ELR (cell line): ENCODE measurements at places on chromosomes 2 and 18.

GRCh38 chr2:24930768-24931167, 10.7 kb upstream of the ADCY3 start:
- peak; percentile 43 for DNase-seq

GRCh38 chr2:18474700-18475099, 85.8 kb downstream of the RDH14 start:
- DNase-seq, result no peak

GRCh38 chr18:78875016-78875777, 104.4 kb upstream of the SALL3 start:
- no peak for DNase-seq

GRCh38 chr2:201907563-201907881, 101.2 kb downstream of the CDK15 start:
- DNase-seq, result no peak

GRCh38 chr2:43218702-43219382, 7.6 kb downstream of the ZFP36L2 start:
- DNase-seq, result peak; percentile 49

- peak; percentile 6 for DNase-seq
These were observed 47.9 kb downstream of the MEMO1 start for GRCh38 chr2:31962757-31963361.

GRCh38 chr2:196356332-196356731, 185.0 kb upstream of the STK17B start:
- DNase-seq, result no peak

GRCh38 chr2:10279946-10280463, 22.7 kb upstream of the HPCAL1 start:
- DNase-seq, result no peak

- DNase-seq, result no peak
These were observed 16.0 kb upstream of the SKA1 start for GRCh38 chr18:50358844-50359243.

DNA sequence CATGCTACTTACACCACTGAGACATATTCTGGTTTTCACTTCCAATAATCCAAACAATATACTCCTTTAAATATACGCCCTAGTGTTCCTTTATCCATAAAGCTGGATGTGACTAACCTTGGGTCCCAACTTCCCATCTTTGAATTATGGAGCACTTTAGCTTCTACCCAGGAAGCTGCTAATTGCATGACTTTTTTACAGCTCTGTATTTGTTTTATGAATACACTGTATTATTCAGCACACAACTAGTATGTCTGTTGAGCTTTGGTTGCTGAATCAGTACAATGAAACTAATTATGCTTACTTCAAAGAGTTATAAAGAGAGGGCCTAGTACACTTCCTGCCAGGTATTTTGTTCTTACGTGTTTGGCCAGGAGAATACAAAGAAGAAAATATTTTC, 118.5 kb downstream of the BAZ2B start:
- DNase-seq, result peak; percentile 2

DNA sequence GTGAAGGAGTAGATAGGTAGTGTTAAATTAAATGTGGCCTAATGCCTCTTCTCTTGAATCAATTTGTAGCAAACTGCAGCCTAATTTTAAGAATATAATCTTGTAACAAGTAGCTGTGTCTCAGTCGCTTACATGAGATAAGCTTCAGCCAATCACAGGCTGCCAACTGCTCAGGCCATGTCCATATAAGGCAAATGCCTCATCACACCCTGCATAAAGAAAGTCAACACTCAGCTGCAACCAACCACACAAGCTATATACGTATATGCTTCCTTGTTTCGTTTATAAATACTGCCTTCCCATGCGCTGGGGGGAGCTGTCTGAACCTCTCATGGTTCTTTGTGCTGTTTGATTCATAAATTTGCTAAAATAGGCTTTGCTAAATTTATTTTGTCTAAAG, 476.3 kb downstream of the TRIB2 start:
- DNase-seq, result peak; percentile 27

- no peak for DNase-seq
These were observed 25.8 kb downstream of the TCF23 start for GRCh38 chr2:27174638-27175037.

DNA sequence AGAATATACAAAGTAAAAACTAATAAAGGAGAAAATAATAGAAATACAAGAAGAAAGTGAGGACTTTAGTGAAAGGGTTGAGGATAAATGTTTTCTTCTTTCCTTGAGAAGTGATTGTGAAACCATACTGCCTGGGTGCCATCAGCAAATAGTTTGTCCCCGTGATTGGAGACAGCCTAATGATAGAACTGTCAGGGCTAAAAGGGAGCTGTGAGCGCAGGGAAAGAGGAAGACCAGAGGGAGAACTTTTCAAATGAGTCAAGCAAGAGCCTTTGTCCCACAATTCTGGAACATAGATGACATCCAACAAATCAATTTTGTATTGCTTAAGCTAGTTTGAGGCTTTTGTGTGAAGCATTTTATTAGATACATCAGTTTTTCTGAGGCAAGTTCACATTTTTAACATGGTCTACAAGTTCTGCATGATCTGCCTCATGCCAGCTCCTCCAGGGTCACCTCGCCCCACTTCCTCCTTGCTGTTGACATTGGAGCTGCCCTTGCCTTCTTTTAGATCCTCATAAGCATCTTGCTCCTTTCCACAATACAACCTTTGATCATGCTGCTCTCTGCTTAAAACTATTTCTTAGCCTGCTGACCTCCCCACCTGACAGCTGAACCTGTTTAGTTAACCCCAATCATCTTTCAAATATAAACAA, 213.4 kb upstream of the REG3G start:
- no peak for DNase-seq

DNA sequence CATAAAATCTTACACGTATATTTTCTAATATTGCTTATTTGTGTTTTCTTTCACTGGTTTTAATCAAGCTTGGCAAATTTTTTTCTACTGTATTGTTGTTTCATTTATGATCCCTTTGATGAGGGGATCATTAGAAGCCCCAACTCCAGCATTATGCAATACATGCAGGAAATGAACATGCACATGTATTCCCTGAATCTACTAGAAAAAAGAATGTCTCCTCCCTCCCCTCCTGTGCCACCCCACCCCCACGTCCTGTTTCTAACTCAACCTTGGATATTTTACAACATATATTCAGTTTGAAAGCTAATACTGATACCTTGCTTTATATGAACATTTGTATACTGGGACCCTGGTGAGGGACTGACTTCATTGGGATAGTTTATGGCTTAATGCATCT, 53.0 kb downstream of the EML6 start:
- DNase-seq, result no peak

DNA sequence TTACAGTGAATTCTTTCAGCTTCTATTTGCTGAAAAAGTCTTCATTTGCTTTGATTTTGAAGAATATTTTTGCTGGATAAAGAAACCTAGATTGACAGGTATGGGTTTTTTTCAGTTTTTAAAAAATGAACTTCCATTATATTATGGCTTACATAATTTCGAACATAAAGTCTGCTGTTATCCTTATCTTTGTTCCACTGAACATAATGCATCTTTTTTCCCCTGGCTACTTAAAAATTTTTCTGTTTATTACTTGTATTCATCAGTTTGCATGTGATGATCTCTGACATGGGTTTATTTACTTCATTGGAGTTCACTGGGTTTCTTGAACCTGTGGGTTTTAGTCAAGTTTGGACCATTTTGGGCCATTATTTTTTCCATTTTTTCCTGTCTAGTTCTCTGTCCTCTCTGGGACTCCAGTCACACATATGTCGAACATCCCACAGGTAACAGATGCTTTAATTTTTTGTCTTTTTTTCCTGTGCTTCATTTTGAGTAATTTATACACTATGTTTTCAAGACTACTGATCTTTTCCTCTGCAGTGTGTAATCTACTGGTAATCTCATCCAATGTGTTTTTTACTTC, 33.1 kb downstream of the SEC11C start:
- peak; percentile 10 for DNase-seq

GRCh38 chr2:190718652-190719526, 70.0 kb downstream of the NAB1 start:
- peak; percentile 96 for DNase-seq

GRCh38 chr2:172228177-172228808, 125.6 kb upstream of the DLX2 start:
- no peak for DNase-seq

- DNase-seq, result no peak
These were observed 458.8 kb upstream of the NRXN1 start for GRCh38 chr2:51490576-51491234.

DNA sequence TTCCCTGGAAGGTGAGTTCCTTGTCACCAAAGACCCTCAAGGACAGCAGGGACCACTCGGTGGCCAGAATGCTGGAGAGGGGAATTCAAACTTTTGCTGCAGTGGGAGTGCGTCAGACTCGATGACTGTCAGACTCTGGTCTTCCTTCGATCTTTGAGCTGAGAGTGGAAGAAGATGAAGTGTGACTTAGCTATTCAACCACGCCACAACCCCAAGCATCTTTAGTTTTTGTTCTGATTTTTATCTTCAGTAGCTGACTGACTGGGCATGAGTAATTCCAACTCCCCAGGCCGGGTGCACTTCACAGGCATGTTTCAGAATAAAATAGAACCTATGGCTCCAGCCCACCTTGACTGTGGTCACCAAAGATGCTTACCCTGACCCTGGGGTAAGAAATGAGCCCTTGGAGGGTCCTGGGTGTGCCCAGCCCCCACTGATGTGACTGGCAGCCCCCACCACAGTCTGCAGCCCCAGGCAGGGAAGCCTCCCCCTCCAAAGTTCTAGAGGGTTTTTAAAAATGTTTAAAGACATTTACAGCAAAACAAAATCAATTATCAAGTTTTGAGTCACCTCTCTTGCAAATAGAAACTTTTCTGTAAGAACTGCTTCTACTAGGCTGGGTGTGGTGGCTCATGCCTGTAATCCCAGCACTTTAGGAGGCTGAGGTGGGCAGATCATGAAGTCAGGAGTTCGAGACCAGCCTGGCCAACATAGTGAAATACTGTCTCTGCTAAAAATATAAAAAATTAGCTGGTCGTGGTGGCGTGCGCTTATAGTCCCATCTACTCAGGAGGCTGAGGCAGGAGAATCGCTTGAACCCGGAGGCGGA, 24.9 kb upstream of the YWHAQ start:
- DNase-seq, result peak; percentile 96

DNA sequence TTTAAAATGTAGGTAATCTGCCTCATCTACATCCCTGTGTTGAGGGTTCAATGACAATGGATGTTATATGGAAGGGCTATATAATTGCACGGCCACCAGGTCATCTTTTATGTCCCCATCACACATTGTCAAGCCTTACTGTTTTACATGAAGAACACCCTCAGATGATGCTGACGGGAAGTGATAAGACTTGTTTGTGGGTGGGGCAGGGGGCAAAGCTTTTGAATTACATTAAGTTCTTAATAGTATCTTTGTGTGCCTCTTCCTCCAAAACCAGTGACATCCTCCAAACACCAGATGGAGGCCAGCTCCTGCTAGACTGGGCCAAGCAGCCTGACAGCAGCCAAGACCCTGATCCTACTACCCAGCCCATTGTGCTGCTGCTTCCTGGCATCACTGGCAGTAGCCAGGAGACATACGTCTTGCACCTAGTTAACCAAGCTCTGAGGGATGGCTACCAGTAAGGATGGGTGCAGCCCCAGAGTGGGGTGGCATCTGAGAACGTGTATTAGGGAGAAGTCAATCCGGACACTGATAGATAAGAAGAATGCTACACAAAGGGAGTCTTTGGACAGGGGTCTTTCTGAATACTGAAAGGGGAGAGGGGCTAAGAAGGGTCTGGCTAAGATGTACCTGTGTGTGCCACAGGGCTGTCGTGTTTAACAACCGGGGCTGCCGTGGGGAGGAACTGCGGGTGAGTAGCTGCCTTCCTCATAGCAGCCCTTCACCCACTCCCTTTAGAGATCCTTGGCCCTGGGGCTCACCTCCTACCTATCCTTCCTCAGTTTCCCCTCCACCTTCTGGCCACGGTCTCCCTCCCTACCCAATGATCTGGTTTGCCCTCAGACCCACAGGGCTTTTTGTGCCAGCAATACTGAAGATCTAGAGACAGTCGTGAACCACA, 5.3 kb downstream of the ABHD1 start:
- no peak for DNase-seq

GRCh38 chr2:187354661-187355060, 93.4 kb downstream of the CALCRL start:
- DNase-seq, result no peak

DNA sequence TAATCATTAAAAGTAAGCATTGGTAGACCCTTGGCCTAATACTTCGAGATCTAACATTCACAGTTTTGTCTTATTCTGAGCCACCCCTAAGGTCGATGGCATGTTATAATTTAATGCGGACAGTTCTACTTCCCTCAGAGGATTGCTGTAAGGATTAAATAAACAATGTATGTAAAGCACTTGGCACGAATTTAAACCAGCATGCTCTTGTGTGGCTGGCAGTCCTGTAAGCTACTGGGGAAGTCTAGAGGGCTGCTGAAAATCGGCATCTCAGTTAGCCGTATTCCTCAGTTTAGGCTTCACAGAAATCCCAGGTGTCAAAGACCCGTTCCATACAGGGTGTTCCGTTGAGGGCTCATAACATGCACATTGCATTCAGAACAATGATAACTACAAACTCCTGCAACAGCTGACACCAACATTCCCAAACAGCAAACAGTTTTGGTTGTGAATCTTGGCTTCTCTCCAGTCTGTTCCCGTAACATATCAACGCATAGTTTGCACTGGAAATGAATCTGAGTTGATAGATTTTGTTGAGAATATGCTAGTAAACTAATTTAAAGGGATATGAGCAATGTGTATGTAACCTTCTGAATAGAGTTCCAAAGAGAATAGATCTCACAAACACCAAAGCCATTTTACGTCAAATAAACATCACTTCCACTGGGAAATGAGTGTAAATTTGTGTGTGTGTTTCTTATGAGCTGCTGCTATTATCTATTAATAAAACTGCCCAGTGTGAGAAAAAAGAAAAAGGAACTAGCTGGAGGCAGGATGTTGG, 52.2 kb upstream of the ACKR3 start:
- DNase-seq, result no peak

DNA sequence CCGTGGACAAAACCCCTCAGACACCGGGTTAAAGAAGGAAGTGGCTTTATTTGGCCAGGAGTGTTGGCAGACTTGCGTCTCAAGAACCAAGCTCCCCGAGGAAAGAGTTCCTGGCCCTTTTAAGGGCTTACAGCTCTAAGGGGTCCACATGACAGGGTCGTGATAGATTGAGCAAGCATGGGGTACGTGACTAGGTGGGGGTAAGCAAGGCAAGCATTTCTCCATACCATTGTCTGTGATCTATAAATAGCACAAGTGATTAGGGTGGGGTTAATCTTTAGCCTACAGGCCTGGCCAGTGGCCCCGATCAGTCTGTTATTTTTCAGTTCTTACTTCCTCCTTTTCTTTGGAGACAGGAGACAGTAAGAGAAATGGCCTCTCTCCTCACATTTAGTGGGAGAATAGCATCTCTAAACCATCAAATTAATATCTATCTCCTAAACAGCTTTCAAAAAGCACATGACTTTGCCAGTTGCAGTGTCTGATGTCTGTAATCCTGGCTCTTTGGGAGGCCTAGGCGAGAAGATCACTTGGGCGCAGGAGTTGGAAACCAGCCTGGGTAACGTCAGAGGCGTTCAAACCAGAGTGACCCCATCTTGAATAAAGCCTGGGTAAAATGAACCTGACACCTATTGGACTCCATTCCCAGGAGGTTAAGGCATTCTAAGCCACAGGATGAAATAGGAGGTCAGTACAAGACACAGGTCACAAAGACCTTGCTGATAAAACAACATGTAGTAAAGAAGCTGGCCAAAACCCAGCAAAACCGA, 18.3 kb upstream of the CNOT11 start:
- no peak for DNase-seq
